ENCODE measurements at places on chromosomes 3 and 15. TPM values are rescaled to one million over a fixed set of nuclear protein-coding genes. Genes with fewer than 3 reads are reported as not detected.

GRCh38 chr3:71451060-71451459, 132.5 kb downstream of the FOXP1 start:
- no peak for DNase-seq

GRCh38 chr3:47635536-47635935, 56.9 kb upstream of the CSPG5 start:
- DNase-seq, result no peak

DNA sequence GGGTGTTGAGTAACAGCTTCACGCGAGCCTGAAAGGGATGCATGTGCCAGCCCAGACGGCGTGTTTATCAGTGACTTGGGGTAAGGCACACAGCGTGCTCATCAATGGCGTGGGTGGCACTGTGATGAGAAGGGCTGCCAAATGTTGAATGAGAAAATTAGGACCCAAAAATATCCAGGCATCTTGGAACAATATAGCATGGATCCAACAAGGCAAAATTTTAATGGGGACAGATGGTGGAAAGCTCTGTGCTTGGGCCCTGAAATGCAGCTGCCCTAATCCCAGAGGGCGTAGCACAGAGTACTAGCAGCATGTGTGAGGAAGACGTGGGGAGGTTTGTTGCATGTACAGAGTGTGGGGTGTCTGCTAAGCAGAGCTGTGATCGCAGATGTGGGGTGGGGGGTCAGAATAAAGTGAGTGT, 48.9 kb downstream of the SSUH2 start:
- no peak for DNase-seq

- no peak for DNase-seq
Measured at GRCh38 chr3:176861137-176861536, 336.1 kb downstream of the TBL1XR1 start.

DNA sequence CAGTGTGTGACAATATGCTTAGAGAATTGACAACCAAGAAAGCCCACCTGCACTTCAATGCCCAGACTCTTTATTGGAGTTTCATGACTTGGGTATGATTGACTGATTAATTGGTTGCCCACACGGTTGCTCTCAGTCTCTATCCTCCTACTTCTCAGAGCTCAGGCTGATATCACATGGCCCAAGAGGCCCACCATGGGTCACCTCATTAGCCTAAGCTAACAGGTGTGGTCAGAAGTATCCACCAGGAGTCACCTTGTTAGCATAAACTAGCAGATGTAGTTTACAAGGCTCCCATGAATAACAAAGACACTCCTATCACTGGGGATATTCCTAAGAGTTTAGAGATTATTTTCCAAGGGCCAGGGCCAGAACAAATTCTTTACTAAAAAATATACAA, 120.2 kb upstream of the MBNL1 start:
- no peak for DNase-seq

DNA sequence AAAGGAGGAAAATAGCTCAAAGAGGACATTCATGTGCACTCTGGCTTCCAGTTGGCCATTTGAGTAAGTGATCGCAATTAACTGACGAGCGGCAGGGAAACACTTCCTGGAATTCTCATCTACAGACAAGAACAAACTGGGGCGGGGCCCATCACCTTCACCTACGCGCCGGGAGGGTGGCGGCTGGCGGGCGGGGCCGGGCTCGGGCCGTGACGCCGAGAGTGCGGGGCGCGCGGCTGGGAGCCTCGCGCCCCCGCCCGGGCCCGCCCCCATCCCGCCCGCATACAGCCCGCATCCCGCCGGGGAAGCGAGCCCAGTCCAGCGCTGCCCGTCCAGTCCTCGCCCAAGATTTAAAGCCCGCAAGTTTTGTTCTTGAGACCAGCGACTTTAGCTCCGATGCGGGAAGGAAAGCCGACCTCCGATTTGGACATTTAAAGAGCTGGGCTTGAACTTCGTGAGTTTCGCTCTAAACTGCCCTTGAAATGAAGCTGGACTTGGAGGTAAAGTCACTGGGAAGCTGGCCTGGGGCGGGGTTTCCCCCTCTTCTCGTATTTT, at the start of gene B3GNT5:
TSS of gene B3GNT5 (plus strand) at position 281 of the 555 bp plus-strand sequence. CDS start 16,546 bp downstream, outside the sequence.
- no peak for DNase-seq

GRCh38 chr15:42385980-42386700, 26.8 kb downstream of the CAPN3 start:
- DNase-seq, result peak; percentile 69

- no peak for DNase-seq
Measured at GRCh38 chr3:108376026-108376425, 79.7 kb downstream of the HHLA2 start.

- DNase-seq, result no peak
Measured at GRCh38 chr3:143613226-143613625, 235.0 kb downstream of the SLC9A9 start.

GRCh38 chr3:196240424-196240823, 24.1 kb downstream of the SLC51A start:
- DNase-seq, result no peak

DNA sequence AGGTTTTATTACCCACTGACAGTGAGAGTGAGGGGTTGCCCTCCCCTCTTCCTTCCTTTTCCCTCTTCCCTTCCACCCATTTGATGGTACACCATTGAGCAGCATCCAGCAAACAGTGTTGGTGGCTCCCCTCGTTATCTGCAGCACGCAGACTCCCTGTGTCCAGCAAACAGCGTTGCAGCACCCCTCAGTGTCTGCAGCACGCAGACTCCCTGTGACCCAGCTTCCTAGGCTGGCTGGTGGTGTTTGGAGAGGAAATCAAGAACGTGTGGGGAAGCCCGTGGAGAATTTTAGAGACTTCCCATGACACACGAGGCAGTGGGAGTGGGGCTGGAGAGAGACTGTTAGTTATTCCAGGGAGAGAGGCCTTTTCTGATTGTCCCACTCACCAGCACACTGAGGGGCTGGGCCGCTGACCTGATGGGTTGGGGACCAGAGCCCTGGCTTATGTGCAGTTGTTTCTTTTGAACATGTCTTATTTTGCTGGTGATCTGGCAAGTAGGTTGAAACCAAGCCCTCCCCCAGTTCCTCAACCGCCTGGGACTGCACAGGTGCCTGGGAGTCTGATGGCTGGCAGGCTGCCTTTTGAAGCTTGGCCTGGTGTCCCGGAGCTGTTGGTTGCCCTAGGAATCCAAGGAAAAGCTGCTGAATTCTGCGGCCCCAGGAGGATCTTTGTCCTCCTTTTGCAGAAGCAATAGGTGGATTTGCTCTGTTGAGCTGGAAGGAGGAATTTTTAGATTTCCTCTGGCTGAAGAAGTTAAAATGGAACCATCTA, 19.0 kb downstream of the APBA2 start:
- DNase-seq, result peak; percentile 71

GRCh38 chr15:101044625-101045235, 125.6 kb downstream of the LRRK1 start:
- DNase-seq, result peak; percentile 45

- no peak for DNase-seq
Measured at GRCh38 chr3:100354850-100355249, 20.3 kb downstream of the NIT2 start.

GRCh38 chr15:89016549-89017041, 71.7 kb upstream of the ABHD2 start:
- DNase-seq, result peak; percentile 67

DNA sequence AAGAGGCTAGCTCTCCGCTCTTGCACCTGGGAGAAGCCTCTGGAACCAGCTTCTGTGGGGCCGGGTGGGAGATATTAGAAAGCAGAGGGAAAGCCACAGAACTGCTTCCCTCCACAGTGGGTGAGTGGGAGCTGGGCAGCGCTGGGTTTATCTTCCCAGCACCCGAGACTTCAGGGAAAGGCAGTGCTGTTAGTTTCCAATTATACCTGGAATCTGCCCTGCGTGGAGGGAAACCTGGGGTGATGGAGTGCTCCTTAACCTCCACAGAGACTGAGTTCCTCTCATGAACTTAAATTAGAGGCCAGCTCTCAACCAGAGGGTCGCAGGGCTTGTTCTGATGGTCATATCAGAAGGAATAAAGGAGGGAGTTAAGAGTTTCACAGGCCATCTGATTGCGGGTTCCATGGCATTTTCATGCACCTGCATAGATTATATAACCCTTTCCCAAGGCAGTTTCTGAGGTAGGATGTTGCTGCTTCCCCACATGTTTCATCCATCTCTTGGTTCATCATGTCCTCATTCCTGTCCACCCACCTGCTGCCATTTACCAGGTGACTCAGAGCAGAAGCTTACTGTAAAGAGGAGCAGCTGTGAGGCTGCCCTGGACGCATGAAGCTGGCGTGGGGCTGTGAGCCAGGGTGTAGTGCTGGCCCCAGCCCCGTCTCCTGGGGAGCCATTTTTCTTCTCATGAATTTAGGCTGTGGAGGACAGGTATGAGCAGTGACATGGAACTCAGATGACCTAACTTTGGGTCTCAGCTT, 42.5 kb downstream of the CA12 start:
- no peak for DNase-seq

DNA sequence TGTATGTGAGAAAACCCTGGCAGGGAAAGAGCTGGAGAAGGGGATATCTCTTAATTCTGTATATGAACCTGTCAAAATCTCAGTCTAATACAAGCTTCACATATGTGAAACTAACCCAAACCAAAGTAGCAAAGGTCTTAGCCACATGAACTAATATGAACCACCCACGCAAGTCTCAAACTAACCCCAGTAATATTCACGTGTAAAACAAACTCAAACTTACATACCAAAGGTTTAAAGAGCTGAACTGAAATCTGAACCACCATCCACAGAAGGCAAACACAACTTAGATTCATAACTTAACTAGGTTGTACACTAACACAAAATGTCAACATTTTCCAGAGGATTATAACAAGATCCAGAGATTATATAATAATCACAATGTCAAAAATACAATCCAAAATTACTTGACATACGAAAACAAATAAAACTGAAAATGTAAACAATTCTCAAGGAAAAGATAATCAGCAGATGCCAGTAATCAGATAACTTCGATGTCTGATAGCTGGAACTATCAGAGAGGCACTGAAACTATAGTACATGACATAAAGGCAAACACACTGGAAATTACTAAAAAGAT, 64.1 kb downstream of the VPS13C start:
- DNase-seq, result no peak

GRCh38 chr15:52228921-52229320, 37.7 kb upstream of the GNB5 start:
- no peak for DNase-seq

- DNase-seq, result no peak
Measured at GRCh38 chr3:197236362-197236761, 62.0 kb downstream of the DLG1 start.

- DNase-seq, result no peak
Measured at GRCh38 chr3:50154476-50154839, 666 bp upstream of the SEMA3F start.

DNA sequence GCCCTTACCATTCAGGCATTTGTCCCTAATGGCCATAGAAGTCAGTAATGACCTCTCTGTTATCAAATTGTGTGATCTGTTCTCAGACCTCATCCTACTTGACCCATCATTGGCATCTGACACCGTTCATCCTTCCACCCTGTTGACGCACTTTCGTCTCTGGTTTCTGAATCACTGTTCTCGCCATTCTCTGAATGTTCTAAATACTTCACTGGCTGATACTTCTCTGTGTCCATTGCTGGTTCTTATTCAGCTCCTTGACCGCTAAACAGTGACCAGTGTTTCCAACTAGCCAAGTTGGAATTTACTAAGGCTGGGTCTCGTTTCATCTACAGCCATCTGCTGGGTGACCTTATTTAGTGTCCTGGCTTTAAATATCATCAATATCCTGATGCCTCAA, 2.2 kb downstream of the ACAD9 start:
- no peak for DNase-seq

DNA sequence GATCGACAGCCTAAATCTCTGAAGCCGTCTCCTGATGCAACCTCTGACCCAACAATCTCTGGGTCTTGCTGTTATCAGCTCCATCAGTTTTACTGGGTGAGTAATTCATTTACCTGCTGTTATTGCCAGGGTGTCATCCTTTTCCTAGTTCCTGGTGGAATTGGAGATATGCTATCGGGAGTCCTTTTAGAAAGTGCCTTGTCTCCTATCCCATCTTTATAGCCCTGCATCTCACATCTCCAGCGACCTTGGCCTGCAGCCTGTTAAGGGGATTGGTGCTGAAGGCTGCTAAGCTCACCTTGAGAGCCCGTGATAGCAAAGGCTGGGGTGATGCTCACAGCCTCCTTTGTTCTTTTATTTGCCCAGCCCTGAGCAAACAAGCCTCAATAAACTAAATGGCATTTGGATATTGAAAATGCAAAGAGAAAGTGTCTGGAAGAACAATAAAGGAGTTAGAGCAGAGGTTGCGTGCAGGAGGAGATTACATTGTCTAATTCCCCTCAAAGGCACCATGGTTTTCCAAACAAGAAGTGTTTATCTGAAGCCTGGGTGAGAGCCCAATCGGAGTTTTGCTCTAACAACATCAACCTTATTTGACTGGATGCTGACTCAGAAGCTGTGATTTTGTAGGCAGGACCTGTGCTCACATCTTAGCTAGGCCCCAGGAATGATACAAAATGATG, 101.8 kb downstream of the RPLP1 start:
- DNase-seq, result no peak

GRCh38 chr3:100081986-100082692, 32.2 kb downstream of the FILIP1L start:
- no peak for DNase-seq

GRCh38 chr3:53502737-53503136, 8.3 kb downstream of the CACNA1D start:
- DNase-seq, result no peak

- no peak for DNase-seq
Measured at GRCh38 chr15:100928632-100929280, 9.6 kb downstream of the LRRK1 start.

GRCh38 chr3:120559242-120560061, 36.7 kb upstream of the NDUFB4 start:
- DNase-seq, result no peak

GRCh38 chr3:72044231-72044855, 259.4 kb upstream of the PROK2 start:
- DNase-seq, result no peak

DNA sequence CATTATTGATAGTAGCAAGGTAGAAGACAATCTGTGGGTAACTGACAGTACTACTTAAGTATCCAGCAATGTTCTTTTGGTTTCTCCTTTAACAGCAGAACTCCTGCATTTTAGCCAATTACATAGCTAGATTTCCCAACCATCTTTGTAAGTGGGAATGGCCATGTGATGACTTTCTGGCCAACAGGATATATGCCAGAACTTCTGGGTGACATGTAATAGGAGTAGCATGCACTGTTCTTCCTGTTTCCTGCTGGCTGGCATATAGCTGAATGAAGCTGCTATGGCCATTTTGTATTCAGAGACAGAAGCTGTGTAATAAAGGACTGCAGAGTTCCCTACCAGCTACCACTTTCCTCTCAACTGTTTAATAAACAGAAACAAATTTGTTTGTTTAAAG, 18.0 kb downstream of the SPICE1 start:
- DNase-seq, result no peak

- no peak for DNase-seq
Measured at GRCh38 chr15:78174401-78174800, 25.2 kb downstream of the IDH3A start.

The KLF15 gene
- 53.8 TPM for total RNA-seq

The RGMA gene
- 16.5 TPM for total RNA-seq

The SLC27A2 gene
- 1.7 TPM for total RNA-seq

The SRGAP3 gene
- 2.7 TPM for total RNA-seq

The GP5 gene
- not detected for total RNA-seq

The XCR1 gene
- 0.16 TPM for total RNA-seq

The GCSAM gene
- total RNA-seq, result not detected

The SLC24A5 gene
- total RNA-seq, result not detected

The PTPN23 gene
- 40.3 TPM for total RNA-seq

The ZBBX gene
- total RNA-seq, result not detected

The ZNF774 gene
- total RNA-seq, result 0.84 TPM

The LRRC58 gene
- total RNA-seq, result 26.2 TPM

Data from mesenteric fat pad (tissue), 1 donor.